ENCODE measurements at places on chromosomes 7 and 10.

GRCh38 chr7:98591926-98592325 lies 25.2 kb upstream of the NPTX2 start:
- DNase-seq = no peak

DNA sequence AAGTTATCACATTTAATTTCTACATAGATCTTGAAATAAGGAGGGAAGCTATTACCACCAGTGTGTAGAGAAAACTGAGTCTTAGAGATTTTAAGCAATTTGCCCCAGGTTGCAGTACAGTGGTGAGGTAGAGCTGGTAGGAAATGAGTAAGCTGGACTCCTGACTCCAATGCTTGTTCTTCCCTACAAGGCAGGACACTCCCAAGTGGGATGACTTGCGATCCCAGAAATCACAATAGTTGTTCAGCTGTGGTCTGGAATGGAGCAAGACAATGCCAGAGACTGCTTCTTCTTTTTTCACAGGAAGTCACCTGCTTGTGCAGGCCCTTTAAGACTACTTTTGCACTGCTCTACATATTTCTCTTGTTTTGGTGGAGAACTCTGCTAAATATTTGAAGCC lies 327.2 kb upstream of the BMPER start:
- no peak for DNase-seq

- no peak for DNase-seq
Observed at GRCh38 chr7:50684713-50685075, 98.0 kb downstream of the GRB10 start.

GRCh38 chr10:6342096-6342685 lies 139.5 kb downstream of the PFKFB3 start:
- no peak for DNase-seq

DNA sequence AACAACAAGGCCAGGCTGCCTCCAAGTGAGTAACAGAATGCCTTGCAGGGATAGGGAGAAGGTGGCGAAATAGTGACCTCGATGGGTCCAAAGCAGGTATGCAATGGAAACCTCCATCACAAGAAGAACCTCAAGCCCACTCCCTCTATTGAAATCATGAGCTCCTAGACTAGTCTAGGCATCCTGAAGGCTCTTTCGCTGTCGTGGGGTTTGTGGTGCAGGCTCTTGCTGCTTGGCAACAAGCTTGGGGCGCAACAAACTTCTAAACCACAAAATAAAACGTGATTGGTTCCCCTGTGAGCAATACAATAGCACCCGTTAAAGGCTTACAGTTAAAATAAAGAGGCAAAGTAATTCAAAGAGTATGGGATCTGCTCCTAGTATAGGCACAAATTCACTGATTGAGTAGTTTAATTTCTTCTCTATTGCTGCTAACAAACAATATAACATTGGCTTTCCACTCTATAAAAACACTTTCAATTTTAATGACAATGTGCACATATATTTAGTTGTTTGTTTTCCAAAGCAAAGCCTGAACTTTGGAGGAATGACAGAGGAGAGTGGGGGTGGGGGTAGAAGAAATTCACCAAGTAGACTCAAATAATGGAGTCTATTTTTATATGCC lies 64.1 kb downstream of the C10orf67 start:
- DNase-seq = no peak

GRCh38 chr7:107035446-107035845 lies 9.1 kb upstream of the PRKAR2B start:
- no peak for DNase-seq

DNA sequence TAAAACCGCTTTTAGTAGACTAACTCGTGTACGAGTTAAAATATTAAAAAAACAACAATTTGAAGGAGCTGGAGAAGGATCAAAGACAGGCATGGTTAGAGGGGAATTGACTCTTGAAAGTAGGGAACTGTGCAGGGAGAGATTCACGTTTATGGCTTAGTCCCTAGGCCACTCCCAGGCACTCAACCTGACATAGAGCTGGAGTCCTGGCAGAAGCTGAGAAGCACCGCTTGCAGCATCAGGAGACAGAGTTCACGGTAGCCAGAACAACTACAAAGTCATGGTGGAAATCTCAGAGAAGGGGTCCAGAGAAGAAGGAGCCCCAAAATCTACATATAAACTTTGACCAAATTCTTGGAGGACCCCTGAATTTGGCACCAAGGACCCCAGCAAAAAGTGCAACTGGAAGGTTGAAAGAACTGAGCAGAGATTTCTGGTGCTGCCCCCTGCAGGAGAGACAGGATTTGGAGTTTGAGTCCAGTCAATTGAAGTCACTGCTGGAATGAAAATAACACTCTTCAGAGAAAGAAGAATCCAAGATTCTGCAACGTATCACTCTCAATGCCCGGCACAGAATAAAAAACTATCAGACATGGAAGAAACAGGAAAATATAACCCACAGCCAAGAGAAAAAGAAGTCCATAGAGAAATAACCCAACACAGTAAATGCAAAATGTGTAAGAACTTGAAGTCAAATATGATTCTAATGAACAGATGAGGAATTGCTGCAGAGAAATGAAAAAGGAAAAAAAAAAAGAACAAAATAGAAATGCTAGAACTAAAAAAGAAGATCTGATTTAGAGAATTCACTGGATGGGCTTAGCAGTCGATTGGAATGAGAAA lies 493.3 kb upstream of the PODXL start:
- DNase-seq = no peak

DNA sequence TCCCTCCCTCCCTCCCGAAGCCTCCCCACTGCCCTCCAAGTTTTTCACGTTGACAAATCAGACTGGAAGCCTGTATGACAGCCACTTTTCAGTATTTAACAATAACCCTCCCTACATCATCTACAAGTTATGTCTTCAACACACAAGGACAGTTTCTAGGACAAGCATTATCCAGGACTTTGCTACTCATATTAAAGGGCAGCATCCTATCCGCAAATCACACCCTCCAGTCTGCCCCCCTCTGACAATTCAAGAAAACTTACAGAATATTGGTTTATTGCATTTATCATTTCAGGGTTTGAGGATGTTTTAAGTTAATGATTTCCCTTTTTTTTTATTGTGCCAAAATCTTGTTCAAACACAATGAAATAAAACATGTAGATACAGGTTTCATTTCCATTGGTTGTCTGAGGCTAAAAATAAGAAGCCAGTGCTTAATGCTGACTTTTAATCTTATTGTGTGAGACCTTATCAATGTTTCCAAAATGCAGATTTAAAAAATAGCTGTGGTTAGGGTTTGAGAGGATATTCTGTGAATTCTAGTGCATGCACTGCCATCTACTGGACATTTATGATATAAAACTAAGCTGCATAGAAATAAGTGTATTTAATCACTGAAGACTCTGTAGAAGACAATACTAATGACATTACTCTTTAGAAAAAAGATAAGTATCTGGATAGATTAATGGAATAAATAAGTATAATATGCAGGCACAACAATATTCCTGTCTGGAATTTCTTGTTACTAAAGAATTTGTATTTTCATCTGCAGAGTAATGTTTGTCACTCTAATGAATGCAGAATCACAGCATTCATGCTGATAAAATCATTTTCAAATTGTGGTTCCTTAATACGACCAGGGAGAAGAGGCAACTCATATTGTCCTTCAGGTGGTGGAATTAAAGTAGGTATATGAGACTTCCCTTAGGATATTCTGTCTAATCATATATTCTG lies 64.1 kb downstream of the CAV1 start:
- DNase-seq = peak; percentile 18

GRCh38 chr7:135281363-135281949 lies 47.8 kb downstream of the STRA8 start:
- peak; percentile 74 for DNase-seq

DNA sequence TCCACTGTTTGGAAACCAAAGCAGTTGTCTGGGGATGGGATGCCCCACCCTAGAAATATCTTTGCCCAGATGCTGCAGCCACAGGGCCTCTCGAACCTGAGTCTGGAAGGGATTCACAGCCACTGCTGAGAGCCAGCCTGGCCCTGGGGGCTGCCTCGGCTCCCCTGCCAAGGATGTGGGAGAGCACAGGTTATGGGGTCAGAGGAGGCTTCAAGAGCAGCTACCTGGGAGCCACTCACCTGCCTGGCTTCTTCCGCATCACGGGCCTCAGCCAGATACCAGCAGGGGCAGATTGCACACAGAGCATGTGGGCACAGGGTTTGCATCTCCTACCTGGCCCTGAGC lies 5.4 kb upstream of the PWWP2B start:
- DNase-seq = no peak

- DNase-seq = no peak
Observed at GRCh38 chr10:88428976-88429375, 154.1 kb downstream of the RNLS start.

- no peak for DNase-seq
Observed at GRCh38 chr7:148709014-148709413, 10.3 kb downstream of the CUL1 start.

- DNase-seq = no peak
Observed at GRCh38 chr7:158077151-158077840, 510.3 kb downstream of the PTPRN2 start.

- DNase-seq = no peak
Observed at GRCh38 chr7:100118388-100119071, 628 bp downstream of the TAF6 start.

DNA sequence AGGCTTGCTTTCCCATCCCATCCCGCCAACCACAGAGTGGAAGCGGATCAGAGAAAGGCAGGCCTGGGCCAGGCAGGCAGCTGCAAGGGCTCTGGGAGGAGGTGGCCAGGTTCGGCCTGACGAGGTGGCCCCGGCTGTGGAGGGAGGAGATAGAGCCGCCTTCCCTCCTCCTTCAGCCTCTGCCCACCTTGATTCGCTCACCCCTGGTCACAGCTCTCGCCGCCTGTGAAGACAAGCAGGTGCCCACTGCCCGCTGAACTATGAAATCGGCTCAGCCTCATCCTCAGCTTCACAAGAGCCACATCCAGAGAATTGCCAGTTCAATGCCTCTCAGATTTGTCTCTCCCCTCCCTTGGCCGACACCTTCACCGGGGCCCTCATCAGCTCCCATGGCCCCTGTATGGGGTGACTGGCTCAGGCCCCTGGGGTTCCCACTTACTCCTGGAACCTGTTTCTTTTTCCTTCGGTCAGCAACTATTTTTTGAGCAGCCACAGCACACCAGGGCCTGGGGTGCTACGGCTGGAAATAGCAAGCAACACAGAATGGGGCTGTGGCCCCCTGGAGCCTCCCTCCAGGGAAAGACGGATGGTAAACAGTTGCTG lies 80.0 kb upstream of the CHST15 start:
- no peak for DNase-seq

DNA sequence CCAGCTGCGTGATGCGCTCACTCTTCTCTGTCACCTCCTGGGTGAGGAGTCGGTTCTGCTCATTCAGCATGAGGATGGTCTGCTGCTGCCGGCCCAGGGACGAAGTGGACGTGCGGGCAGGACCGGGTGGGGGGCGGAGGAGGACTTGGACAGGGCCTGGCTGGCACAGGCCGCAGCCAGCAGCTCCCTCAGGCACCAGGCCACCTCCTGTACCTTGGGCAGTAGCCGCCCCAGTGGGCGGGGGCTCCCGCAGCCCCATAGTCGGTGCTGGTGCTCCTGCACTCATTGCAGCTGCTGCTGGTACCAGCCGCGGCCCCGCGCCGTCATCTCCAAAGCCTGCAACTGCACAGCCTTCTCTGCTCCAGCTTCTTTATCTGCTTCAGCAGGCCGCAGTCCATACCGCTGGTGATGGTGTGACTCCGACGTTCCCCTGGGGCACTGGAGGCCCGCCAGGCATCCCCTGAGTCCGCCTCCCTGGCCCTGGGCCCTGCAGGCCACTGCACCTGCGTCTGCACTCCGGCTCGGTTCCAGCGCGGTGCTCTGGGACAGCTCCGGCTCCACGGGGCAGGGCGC lies 884.9 kb upstream of the ZNF722 start:
- DNase-seq = no peak

- DNase-seq = no peak
Observed at GRCh38 chr7:28140979-28141378, 39.6 kb downstream of the JAZF1 start.

DNA sequence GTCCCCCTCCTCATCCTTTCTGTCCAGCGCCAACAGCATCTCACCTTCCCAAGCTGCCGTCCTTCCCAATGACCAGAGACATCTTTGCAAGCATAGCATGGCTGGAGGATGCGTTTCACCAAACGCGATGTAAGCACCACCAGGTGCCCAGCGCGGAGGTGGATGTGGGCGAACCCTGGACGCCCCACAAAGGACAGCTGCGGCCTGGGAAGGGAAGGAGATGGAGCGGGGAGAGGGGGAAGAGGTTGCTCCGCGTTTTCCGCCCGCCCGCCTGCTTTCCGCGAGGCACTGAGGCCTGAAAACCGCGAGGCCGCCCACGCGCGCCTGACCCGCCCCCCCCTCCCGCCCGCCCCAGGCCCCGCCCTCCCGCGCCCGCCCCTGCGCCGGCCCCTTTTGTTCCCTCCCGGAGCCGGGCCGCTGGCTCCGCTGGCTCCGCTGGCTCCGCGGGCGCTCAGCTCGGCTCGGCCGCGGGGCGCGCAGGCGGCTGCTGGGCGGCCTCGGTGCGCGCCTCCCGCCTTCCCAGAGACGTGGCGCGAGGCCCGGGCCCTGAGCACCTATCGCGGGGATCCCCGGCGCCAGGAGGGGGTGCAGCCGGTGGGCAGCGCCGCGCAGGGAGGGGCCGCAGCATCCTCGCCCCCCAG lies at the start of gene CLIP2:
TSS of gene CLIP2 (plus strand) at position 390 of the 641 bp plus-strand sequence. CDS start 28,140 bp downstream, outside the sequence.
- DNase-seq = peak; percentile 61

DNA sequence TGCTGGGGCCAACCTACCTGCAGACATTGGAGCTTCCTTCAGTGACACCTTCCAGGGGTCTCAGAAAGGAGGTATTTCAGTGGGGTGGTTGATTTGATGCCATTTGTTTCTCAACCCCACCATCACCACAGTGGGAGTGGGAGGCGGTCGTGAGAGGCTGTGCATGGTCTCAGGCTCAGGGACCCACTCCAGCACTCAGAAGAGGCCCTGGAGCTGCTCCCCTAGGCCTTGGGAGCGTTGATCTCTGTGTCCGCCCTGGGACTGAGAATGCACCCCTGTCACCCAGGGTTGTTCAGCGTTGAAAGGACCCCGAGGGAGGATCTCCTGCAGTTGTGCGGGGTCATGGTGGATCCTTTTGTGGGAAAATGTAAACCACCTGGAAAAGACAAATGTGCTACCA lies 410.6 kb downstream of the GLRX3 start:
- no peak for DNase-seq

DNA sequence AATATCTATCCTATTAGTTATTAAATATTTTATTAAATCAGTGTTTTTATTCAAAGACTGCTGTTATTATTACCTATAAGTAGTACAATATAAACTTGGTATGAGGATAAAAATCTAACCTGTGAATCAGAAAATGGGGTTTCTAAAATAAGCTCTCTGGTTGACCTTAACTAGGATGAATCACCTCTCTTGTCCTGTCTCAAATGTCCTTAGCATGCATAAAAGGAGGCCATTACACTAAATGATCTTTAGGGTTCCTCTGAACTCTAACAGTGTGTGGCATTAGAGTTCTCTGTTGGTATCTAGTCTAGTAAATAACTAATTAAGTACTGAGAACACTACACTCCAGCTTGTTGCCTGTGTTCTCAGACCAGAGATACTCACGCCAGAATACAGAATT lies 143.1 kb upstream of the LRRTM3 start:
- DNase-seq = no peak

- no peak for DNase-seq
Observed at GRCh38 chr10:118305730-118306129, 36.4 kb downstream of the FAM204A start.

- no peak for DNase-seq
Observed at GRCh38 chr10:12540341-12540781, 191.0 kb downstream of the CAMK1D start.

Measured in central memory CD4-positive, alpha-beta T cell (primary cell).